ENCODE measurements at places on chromosomes 3 and 15.

DNA sequence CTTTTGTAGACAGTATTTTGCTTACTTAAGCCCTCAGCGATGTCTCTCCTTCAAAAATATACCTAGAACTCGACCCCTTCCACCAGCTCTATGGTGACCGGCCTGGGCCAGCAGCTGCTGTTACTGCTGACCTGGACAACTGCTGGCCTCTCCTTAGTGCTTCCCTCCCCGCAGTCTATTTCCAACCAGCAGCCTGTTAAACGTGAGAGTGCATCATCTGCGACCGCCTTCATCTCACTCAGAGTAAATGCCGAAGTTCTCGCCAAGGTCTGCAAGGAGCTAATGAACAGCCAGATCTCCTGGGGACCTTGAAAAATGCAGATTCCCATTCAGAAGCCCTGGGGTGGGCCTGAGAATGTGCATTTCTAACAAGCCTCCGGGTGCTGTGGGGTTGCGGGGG lies 86.7 kb downstream of the RPLP1 start:
- DNase-seq = no peak

DNA sequence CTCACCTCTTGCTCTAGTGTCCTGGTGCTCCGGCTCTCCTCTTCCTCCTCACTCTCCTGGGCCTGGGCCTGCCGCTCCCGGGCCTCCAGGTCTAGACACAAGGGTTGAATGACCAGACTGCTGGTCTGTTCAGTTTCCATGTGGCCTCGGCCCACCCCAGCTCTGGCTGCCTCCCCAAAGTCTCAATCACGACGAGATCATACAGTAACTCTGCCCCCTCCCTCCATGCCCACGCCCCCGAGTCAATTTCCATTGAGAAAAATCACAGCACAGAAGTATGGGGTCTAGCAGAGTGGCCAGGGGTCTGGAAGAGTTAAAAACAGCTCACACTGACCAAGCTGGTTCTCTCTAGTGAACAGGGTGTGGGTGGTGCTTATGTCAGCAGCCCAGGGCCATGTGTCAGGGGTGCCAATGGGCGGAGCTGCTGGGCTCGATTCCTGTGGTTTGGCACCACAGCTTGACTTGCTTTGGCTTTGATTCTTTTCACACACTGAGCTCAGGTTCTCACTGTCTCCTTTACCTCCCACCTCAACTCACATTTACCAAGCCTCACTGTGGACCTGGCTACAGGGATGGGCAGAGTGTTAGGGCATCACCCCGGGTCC lies 6.9 kb downstream of the C15orf62 start:
- no peak for DNase-seq

- peak; percentile 17 for DNase-seq
Measured at GRCh38 chr3:8987645-8988383, 24.5 kb upstream of the RAD18 start.

DNA sequence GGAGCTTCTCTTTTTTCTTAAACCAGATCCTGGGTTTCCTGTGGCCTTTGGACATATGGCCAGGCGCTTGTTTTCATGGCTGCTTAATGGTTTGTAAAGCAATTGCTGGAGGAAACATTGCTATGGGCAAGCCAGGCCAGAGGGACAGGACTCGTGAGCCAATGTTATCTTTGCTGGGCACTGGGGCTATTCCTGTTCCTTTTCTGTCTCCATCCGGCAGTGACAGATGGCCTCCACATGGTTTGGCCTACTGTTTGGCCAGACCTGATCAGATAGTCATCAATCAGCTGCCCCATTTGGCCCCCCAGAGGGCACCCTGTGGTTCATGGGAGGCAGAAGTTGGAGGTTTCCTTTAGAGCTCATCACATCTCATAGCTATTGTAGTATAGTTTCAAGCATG lies 326.1 kb upstream of the ROPN1 start:
- DNase-seq = no peak

DNA sequence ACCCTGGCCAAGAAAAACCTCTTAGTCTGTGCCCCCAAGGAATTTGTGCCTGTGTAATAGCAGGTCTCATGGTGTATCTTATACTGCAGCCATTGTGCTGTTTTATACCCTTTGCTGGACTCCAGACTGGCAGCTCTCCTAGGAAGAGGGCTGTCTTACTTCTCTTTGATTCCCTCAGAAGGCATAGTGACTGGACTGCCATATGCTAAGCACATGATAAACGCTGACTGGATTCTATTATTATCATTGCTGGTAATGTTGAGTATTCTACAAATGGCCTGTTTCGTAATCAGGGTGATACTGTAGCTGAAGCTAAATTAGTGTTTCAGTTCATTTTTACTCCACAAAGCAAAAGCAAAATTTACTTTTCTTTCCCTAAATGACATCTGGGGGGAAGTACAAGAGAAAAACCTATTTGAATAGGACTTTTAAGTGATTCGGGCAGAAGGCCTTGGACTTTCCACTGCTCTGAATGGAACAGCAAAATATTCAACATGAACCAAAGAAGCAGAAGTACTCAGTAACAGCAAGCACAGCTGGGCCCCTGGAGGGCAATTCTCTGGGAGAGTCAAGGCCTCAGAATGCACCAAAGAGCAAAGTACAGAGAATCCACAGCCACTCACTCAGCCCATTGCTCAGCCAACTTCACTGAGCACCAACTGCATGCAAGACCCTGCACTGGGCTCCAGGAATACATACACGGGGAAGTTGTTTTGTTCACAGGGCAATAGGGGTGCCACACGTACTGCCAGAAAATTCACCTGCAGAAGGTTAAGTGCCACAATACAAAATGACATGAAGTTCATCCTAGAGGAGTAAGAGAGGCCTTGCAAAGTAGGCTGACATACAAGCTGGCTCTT lies 7.9 kb upstream of the BCL2A1 start:
- no peak for DNase-seq

DNA sequence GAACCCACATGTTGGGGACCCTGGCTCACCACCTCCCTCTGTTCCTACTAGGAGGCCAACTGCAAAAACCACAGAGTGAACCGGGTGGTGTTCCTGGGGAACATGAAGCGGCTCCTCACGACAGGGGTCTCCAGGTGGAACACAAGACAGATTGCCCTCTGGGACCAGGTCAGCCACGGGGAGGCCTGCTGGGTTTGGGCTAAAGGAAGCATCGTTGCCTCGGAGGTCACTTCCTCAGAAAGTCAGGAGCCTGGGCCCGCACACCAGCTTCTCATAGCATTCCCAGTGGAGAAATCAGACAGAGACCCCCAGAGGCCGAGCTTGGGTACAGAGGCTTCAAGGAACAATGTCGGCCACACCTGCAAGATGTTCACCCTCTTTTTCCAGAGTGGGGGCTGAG lies 106.8 kb downstream of the ANP32A start:
- DNase-seq = no peak

GRCh38 chr3:124277144-124277890 lies 285.4 kb upstream of the ROPN1 start:
- no peak for DNase-seq

DNA sequence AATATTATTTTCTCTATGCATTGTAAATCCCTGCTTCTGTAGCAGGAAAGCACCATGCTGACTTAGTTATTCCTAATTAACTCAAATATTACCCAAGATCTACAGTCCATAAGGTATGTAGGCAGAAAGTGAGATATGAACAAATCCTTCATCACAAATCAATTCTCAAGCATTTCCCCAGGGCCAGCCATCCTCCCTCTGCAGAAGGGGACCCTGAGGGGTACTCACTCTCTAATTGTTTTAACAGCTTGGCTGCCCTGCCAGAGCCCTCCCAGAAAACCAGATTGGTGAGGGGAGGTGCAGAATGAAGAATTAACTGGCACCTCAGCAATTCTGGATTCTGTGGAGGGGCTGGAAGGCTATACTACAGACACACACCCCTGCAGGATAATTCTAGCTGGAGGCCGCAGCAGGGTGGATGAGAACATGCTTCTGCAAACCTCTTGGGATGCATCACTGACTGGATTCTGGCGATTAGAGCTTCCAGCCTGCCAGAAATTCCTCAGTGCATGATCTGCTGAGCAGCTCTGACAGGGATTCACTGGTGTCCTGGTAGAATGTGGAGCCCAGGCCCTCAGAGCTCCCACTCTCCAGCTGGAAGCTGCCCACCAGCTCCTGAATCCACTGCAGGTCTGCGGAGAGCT lies 88.6 kb upstream of the HERC1 start:
- no peak for DNase-seq

Measured in NCI-H748 treated with DMSO at 0.1 percent for 48 hours (cell line).